ENCODE measurements at places on chromosomes 1 and 21.

DNA sequence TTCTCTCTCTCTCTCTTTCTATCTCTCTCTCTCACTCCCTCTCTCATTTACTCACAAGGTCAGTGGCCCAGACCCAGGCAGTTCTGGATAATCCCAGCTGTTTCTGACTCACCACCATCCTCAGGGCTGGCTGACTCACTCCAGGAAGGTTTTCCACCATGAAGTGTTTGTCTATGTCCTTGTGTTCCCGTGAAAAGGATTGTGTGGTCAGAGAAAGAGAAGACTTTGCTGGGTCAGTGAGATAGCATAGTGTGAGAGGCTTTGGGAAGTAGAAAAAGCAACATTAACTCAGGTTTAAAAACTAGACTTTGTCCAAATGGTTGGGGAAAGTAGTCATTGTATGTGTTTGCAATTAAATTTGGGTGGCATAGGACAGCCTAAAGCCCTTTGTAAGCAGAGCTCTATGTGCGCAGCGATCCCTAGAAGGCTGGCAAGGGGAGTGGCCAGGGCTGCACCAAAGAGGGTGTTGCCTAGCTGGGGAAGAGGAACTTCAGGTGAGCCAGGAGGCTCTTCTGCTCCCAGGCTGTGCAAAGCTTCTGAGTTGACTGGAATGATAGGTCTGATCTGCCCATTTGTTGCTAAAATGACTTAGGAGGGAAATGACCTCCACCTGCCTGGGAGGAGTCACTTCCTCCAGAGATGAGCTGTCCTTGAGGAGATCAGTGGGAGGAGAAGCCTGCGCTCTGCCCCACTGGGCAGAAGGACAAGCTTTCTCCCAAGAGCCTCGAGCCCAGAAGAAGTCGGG lies 4.9 kb upstream of the CAPN2 start:
- no peak for DNase-seq

DNA sequence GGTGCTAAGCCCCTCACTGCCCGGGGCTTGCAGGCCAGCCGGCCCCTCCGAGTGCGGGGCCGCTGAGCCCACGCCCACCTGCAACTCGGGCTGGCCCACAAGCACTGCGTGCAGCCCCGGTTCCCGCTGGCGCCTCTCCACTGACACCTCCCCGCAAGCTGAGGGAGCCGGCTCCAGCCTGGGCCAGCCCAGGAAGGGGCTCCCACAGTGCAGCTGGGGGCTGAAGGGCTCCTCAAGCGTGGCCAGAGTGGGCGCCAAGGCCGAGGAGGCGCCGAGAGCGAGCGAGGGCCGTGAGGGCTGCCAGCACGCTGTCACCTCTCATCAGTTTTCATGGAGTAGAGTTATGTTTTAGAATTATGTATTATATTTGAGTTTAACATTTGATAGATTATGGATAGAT lies 176.5 kb upstream of the FAM78B start:
- no peak for DNase-seq

DNA sequence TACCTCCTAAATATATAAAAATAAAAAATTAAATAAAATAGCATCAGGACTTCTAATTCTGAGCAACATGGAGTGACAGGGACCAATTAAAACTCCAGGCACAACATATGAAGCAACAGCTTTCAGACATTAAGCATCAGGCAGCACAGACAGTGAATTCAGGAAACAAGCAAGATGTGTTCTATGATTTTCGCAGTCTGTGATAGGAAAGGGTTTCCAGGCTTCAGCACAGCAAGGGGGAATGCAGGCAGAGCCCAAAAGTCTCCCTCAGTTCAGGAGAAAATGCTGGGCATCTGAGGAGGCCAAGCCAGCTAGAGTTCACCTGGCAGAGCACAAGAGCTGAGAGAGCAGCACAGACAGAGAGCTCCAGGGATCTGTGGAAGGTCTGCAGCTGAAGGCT lies 22.2 kb upstream of the CTTNBP2NL start:
- DNase-seq, result no peak

DNA sequence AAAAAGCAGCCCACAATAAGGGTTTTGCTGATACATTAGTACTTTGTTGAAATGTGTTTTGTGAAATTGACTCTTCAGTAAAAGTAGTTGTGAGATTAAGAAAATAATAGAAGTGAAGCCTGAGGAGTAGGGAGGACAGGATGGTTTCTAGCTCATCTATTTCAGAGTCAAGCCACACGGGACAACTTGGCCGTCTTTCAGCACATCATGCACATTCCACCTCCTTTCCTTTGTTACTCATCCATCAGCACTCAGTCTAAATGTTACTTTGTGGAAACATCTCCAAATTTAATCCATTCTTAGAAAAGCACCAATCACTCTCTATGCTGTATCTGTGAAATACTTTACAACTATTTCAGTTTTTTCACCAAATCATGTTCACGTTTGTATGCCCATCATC lies 223.3 kb downstream of the FGGY start:
- DNase-seq, result no peak

GRCh38 chr1:111236806-111237205 lies 9.3 kb downstream of the CHI3L2 start:
- DNase-seq, result no peak

- no peak for DNase-seq
Measured at GRCh38 chr1:54274448-54274847, 74.5 kb downstream of the MRPL37 start.

GRCh38 chr1:51728611-51729155 lies 111.8 kb downstream of the OSBPL9 start:
- DNase-seq, result no peak

DNA sequence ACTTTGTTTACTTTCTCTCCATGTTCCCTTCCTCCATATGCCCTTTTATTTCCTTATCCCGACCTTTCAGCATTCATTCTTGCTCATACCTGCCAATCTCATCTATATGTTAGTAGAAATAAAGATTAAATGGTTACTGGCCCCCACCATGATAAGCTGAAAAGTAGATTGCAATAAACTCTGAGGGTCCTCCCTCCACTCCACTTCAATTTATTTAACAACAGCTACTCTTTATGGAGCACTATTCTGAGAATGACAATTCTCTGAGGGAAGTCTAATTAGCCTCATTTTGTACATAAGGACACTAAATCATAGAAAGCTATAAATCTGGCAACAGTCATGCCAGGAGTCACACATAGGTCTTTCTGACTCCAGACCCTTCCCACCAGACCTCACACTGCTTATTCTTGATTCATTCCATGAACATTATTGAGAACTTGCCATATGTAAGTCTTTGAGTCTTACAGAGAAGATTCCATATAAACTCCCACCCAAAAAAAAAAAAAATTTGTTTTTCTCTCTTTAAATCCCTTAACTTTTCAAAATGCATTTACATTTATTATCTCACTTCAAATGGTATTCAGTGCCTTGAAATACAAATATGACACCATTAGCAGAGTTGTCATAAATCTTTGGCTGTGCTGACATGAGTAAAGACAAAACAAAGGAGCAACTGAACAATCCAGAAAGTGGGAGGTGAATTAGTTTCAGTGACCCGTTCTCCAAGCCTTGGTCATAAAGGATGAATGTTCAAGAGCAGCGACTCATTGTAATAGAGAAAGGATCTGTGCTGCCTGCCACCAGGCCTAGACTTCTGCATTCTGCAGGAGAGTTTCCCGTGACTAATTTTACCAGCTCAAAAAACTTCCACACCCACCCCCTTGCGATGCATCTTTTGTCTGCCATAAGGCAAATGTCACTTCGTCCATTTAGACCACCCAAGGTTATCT lies 28.5 kb downstream of the PALMD start:
- no peak for DNase-seq

GRCh38 chr1:154492115-154492514 lies 9.9 kb upstream of the TDRD10 start:
- no peak for DNase-seq

- no peak for DNase-seq
Measured at GRCh38 chr1:41894808-41895483, 23.8 kb downstream of the HIVEP3 start.

- no peak for DNase-seq
Measured at GRCh38 chr1:46102769-46103476, 29.5 kb downstream of the PIK3R3 start.

GRCh38 chr1:16241221-16241708 lies 4.3 kb upstream of the CPLANE2 start:
- DNase-seq, result no peak

DNA sequence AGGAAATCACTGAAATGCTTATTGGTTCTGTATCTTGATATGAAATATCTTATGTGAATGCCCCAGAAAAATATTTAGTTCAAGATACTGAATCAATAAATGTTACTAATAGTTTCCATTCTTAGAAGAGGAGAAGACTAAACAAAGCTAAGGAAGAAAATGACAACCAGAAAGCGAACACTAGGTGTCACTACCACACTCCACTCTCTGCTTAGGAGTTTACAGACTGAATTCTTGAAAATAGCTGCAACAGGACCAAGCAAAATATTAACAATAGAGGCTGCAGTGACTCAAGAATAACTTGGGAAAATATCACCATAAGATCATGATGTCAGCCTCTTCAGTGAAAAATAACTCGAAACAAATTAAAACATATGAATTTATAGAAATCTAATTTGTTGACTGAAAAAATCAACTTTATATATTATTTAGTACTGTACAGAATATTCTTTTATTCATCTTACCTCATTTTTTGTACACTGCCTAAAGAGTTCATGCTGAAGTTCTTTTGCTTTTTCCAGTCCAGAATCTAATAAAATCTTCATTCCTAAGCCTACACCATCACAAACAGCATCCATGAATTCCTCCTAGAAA lies 61.6 kb downstream of the KIF14 start:
- DNase-seq, result no peak

GRCh38 chr1:25022361-25023189 lies 92.5 kb upstream of the RUNX3 start:
- peak; percentile 82 for DNase-seq

DNA sequence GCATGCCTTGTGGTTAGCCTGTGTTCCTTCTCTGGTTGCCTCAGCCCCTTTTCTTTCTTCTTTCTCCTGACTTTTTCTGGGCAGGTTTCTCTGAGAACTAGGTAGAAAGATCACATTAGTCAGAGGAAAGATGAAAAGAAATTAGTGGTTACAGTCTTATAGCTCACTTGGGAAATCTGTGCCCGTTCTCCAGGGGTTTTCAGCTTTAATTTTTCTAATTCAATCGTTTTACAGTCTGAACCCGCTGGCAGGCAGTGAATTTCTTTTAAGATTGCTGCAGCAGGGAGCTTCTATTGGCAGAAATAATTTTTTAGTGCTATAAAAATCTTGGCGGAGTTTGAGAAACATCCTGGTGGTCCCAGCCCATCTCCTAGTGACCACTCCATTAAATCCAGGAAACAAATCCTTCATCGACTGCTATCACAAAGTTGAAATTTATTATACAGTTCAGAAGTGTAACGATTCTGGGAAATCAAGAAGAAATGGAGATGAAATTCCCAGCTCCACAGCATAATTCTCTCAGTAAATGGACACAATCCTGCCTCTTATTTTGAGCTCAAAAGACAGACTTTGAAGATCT lies 113.1 kb downstream of the PCP4 start:
- DNase-seq, result no peak

GRCh38 chr1:78038491-78038939 lies 7.3 kb upstream of the GIPC2 start:
- no peak for DNase-seq

DNA sequence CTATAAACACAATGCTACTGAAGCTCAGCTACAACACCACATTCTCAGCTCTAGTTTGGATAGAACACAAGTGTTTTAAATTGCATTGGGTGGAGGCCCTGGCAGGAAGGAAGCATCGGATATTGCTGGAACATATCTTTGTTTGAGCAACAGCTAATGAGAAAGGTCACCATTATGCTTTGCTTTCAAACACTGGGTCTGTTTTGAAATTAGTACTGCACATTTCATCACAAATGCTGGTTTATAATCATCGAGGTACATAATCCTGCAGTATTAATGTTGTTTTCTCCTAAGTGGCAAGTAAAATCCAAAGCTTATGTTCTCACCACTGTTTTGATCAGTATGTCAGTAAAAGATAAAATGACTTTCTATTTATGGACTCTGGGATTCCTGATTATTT lies 61.5 kb upstream of the ARHGAP29 start:
- DNase-seq, result no peak

GRCh38 chr1:11301601-11302000 lies 28.6 kb downstream of the UBIAD1 start:
- DNase-seq, result no peak

- no peak for DNase-seq
Measured at GRCh38 chr21:44925378-44925755, 4.7 kb upstream of the ITGB2 start.

DNA sequence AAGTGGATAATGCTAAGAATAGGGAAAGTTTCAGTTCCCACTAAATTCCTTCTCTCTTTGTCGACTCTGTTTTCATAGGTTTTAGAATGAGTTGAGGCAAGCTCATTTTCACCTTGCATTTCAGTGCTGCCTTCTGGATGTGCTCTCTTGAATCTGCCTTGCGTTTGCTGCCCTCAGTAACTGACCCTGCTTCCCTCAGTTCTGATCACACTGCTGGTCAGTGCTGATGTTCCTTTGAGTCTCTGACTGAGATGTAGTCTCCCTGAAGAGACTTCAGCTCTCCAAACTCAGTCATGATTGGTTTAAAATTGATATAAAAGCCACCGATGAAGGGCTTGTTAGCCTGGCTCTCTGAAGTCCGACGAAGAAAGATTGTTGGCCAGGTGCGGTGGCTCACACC lies 25.2 kb upstream of the HMGN1 start:
- DNase-seq, result no peak

- DNase-seq, result no peak
Measured at GRCh38 chr1:89112871-89113613, 12.9 kb downstream of the GBP2 start.

- DNase-seq, result no peak
Measured at GRCh38 chr1:225817611-225818061, 7.7 kb downstream of the EPHX1 start.

- no peak for DNase-seq
Measured at GRCh38 chr1:203089001-203089650, 3.3 kb upstream of the MYOG start.

- DNase-seq, result no peak
Measured at GRCh38 chr1:95013950-95014574, 58.7 kb downstream of the ALG14 start.

- DNase-seq, result no peak
Measured at GRCh38 chr1:246214708-246215509, 292.2 kb downstream of the SMYD3 start.
